ENCODE measurements at places on chromosomes 5 and 9.

DNA sequence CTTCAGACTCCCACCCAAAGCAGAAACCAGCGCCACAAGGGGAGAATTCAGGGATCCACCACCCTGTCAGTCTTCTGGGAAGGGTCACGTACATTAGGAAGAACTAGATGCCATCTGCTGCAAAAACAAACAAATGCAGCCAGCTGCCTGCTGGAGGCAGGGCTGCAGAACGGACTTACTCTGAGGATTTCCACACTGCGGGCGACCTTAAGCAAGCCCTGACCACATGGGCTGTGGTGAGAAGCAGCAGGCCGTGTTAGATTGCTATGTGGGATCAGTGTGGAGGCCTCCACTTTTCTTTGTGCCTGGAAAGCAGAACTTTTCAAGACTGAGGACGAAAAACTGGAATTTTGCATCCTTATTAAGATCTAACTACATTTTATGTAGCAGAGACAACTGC is 13.4 kb upstream of the LTC4S start:
- no peak for DNase-seq

- DNase-seq, result no peak
Measured at GRCh38 chr9:127211983-127212382, 52.6 kb upstream of the GARNL3 start.

- no peak for DNase-seq
Measured at GRCh38 chr9:37100327-37100726, 20.0 kb upstream of the ZCCHC7 start.

- DNase-seq, result no peak
Measured at GRCh38 chr9:82410306-82410705, 421.7 kb downstream of the SPATA31D1 start.

DNA sequence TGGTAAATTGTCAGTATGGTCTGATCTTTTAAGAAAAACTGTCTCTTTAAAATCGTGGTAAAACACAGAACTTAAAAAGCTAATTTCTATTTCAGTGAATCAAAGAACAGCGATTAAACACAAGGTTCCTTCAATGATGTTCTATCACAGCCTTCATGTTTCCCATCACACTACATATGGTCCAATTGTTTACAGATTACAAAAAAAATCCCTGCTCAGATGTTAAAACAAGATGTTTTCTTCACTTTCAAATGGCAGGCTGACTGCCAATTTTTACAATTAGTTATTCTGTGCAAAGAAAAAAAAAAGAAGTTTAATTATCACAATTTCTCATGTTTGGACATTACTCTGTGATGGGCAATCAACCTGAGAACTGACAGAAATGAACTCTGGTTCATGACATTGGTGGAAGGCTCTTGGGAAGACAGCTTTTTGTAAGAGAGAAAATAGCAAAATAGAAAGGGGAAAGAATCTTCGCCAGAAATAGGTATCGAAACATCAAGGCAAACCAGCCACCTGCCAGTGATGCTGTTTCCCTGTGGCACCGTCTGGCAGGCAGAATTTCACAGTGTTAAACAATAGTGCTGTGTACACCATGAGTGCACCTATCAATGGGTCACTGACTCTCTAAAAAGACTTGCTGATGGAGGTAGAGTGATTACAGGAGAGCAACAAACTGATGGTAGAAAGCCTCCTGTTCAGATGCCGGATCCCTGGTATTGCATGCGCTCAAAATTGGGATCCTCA is 1020.0 kb upstream of the ARRDC3 start:
- no peak for DNase-seq

DNA sequence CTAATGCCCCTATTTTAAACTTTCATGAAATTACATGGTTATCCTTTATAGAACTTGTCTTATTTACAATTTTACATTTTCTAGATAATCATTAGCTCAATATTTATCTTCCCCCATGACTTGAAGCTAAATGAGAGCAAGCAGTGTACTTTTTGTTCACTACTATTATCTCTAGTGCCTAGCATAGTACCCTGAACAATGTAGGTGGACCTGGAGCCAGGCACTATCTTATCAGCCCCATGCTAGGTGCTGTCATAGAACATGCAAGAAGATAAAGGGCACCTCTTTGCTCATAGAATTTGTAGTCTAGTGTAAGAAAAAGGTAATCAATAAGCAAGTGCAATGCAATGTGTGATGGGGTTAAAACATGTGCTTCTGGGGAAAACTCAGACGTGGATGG is 399.9 kb downstream of the ELAVL2 start:
- no peak for DNase-seq

- no peak for DNase-seq
Measured at GRCh38 chr5:171390883-171391677, 3.4 kb downstream of the NPM1 start.

GRCh38 chr9:19995619-19996018 is 206.8 kb upstream of the SLC24A2 start:
- no peak for DNase-seq

DNA sequence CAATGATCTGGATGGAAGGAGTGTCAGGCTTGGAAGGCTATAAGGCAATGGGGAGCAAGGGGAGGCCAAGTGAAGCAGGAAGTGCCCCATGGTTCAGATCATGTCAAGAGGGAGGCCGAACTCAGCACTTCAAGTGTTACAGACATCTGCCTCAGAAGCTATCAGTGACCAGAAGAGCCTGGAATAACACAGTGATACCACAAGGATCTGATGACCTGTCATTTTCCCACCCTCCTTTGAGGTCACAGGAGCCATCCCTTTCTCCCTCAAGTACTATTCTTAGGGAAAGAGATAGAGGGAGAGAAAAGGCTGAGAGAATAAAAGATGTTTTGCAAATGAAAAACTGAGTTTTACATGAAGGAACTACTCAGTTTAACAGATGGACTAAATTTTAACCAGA is 454.8 kb downstream of the CSNK1G3 start:
- no peak for DNase-seq

- DNase-seq, result no peak
Measured at GRCh38 chr5:156826150-156826549, 23.9 kb upstream of the PPP1R2B start.

- no peak for DNase-seq
Measured at GRCh38 chr9:82783045-82783444, 279.9 kb downstream of the RASEF start.

DNA sequence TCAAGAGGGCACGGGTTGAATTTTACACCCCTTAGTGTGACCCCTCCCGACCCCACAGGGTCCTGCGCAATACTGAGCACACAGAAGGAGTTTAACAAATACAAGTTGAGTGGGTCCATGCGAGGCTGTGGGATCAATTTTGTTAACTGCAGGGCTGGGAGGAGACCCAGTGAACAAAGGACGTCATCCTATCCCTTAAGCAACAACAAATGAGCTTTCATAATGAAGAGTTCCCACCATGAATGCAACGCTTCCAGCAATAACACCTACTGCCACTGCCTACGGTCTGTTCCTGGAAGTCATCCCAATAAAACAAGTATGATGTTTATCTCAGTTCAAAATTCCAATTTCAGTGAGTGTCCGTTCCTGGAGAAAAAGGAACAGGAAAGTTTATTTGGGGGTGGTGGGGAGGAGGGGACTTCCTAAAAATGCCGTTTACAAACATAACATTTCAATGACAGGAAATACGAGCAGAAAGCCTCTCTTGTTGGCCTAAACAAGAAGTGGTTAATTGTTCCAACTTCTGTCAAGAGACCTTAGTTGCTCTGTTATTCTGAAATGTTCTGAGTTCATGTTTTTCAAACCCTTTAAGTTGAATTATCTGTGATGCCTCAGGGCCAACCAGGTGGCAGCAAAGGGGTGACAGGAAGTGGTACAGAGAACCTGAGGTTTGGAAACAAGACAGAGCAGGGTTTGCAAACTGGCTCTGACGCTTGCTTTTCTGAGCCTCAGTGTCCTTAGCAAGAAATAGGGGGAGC is 65.8 kb upstream of the PLPP6 start:
- DNase-seq, result no peak

DNA sequence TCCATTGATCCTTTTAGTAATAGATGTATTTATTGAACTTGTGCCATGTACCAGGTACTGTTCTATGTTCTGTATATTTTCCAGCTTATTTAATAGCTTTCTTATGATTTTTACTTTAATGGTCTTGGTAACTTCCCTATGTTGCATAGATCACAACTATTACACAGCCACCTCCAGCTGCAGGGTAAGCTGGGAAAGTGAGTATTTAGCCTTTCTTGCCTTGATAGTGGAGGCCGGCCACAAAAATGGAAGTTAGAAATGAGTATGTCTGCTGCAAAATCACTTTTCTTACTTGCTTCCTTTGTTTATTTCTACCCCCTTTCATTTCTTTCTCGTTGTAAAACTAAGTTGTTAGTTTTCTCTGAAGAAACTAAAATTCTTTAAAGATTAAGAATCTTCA is 43.1 kb upstream of the ANKDD1B start:
- DNase-seq, result no peak

DNA sequence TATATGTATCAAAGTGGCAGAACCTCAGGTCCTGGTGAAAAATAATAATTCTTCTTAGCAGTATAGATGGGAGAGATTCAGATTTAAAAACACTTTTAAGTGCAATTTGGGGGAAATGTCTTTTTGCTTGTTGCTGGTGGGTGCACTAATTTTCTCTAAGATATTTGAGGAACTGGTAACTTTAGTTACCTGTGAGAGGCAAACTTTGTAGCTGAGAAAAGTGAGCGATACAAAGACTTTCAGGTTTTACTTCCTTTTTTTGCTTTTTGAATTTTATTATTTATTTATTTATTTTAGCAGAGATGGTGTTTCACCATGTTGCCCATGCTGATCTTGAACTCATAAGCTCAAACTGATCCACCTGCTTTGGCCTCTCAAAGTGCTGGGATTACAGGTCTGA is 303.1 kb upstream of the PTGER4 start:
- no peak for DNase-seq

- no peak for DNase-seq
Measured at GRCh38 chr9:127222388-127223095, 42.0 kb upstream of the GARNL3 start.

DNA sequence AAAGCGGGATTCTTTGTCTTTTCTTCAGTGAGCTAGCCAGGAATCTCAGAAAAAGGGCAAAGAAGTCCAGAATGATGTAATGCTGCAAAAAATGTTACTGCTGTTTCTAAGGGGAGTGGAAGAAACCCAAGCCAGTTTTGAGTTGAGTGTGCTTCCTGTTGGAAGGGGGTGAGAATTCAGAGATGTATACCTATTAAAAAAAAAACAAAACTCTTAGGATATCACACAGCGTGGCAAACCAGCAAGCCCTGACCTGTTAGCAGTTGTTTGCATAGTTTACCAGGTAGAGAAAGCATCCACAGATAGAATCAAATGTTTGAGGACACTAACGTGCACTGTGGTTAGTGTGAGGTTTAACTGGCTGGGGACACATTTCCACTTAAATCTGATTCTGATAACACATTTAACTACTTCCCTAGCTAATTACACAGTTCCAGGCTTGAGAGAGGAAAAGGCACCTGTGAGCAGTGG is 11.4 kb downstream of the BASP1 start:
- DNase-seq, result no peak

- no peak for DNase-seq
Measured at GRCh38 chr5:156515803-156516360, 188.9 kb downstream of the SGCD start.

GRCh38 chr5:136538534-136538933 is 173.2 kb upstream of the TRPC7 start:
- DNase-seq, result no peak

- DNase-seq, result no peak
Measured at GRCh38 chr9:77019236-77019925, at the start of gene FOXB2. TSS of gene FOXB2 (plus strand) at chr9:77019655. CDS start at chr9:77019655, 0 bp downstream.

- no peak for DNase-seq
Measured at GRCh38 chr5:44719856-44720255, 88.9 kb upstream of the MRPS30 start.

DNA sequence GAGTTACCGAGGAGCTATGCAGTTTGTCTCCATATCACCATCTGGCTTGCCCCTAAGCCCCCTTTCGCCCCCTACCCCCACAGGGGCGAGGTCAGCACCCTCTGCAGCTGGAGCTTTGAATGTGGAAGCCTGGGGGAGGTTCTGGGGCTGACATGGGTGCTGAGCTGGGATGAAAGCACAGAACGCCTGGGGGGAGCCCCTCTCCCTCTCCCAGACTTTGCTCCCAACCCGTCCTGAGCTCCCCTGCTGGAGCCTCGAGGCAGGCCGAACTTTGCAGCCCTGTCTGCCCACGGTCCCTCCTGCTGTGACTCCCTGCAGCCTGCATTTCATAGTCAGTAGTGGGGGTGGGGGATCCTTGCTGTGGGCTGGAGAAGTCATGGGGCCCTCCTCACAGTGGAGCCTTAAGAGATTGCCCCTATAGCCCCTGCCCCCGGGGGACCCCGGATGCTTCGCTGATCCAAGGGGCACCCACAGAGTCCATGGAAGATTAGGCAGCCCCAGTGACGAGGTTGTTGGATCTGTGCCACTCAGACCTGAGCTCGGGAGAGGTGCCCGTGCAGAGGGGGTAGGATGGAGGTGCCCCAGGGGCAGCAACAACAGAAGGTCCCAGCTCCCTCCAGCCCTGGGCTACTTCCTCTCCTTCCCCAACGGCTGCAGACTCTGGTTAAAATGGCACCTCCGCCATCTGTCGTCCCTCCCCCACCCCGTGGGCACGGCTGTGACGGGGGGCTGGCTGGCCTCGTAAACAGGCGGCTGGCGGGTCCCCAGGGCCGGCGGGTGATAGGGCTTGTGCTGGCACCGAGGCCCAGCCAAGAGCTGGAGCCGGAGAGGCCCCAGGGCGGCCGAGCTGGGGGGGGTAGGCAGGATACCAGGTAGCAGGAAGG is 162.0 kb downstream of the C9orf50 start:
- no peak for DNase-seq

- DNase-seq, result no peak
Measured at GRCh38 chr5:1886846-1887587, 4.3 kb upstream of the IRX4 start.

- DNase-seq, result no peak
Measured at GRCh38 chr5:179191506-179192184, 131.5 kb downstream of the ZNF354C start.

- DNase-seq, result no peak
Measured at GRCh38 chr9:80707120-80707519, 982.2 kb downstream of the TLE1 start.

DNA sequence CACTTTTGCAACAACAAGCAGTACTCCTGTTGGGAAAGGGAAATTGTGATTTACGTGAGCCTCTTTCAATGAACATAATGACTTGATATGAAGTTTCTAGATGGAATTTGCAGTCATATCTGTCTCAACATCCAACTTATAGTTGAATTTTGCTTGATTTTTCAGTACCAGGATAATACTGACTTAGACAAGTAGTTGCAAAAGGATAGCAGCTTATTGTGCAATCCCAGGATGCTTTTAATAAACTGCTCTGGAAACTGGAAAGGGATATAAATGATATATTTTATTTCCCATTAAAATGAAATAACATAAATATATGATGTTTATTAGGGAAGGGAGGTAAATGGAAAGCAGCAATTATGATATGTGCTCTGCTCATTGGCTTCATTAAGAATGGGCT is 174.4 kb upstream of the RGMB start:
- DNase-seq, result no peak

DNA sequence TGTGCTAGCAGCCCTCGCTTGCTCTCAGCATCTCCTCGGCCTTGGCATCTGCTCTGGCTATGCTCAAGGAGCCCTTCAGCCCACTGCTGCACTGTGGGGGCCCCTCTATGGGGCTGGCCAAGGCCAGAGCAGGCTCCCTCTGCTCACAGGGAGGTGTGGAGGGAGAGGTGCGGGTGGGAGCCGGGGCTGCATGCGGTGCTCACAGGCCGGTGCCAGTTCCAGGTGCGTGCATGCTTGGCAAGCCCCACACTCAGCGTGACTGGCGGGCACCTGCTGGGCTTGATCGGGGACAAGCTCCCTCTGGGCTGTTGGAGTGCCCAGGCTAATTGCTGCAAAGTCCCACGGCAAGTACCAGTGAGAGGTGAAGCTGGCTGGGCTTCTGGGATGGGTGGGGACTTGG is 170.5 kb downstream of the TRIM36 start:
- DNase-seq, result no peak

All from GM04503 (cell line).